ENCODE measurements at places on chromosomes 1 and 21. TPM values are rescaled to one million over a fixed set of nuclear protein-coding genes. Genes with fewer than 3 reads are reported as not detected.

GRCh38 chr1:227779685-227780084, 35.8 kb upstream of the PRSS38 start:
- no peak for DNase-seq

- no peak for DNase-seq
These were observed 51.1 kb downstream of the CD247 start for GRCh38 chr1:167467126-167467710.

The SPATA21 gene
- 0.40 TPM for polyA plus RNA-seq

DNA sequence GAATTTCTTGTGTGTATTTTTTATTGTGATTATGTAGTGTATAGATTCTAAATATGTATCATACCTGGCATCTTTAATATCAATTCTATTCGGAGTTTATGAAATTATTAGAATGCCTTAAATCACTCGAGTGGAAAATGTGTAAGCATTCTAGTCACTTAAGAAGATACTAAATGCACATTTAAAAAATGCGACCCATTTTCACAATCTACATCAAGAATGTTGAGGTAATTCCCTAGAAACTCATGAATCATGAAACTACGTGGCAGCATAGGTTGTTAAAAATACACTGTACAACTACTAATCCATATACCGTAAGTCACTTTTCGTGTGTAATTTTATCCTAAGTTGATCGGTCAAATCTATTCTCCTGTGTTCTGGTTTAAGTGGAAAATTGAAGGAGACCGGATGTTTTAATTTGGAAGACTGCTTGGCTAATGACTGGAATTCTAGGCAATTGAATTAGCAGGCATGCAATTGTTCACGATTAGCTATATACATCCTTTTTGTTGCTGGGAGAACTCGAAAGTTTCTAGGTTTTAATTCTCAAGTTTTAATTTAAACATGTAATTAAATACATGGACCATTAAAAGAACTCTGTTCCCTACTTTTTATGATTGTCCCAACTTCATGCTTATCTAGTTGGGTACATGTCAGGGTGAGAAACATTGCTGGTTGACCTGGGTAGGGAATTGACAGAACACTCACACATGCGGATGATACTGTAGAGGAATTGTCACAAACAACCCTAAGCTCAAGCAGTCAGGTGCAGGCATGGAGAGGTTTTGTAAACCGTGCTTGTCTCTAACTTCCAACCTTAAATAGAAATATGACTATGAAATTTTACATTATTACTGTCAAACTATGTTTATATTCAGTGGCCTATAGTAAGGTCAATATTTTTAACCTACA, 6.6 kb downstream of the ZBTB18 start:
- no peak for DNase-seq

- DNase-seq, result no peak
These were observed 28.0 kb upstream of the LSS start for GRCh38 chr21:46256501-46256994.

Measured in left kidney (tissue), 8 donors.